ENCODE measurements at places on chromosomes 3 and 15. TPM values are rescaled to one million over a fixed set of nuclear protein-coding genes. Genes with fewer than 3 reads are reported as not detected.
A peak's percentile ranks its signal among the peaks of the same experiment; 100 is the strongest.

Gene MAPK6
- 56.0 TPM for total RNA-seq

Gene GYG1
- total RNA-seq = 43.1 TPM

Gene EEF1AKMT4
- 2.3 TPM for total RNA-seq

Gene ARPP19
- 63.4 TPM for total RNA-seq

Gene TNNC1
- total RNA-seq = 0.51 TPM

Gene PLA1A
- total RNA-seq = 0.26 TPM

Gene HESX1
- 0.99 TPM for total RNA-seq

Gene AGBL1
- total RNA-seq = not detected

Gene TPM1
- 224 TPM for total RNA-seq

Gene CCR8
- not detected for total RNA-seq

Gene PIERCE2
- 3.1 TPM for total RNA-seq

Gene CRTC3
- 12.3 TPM for total RNA-seq

Gene CCNB2
- 19.3 TPM for total RNA-seq

Gene SNTN
- not detected for total RNA-seq

Gene PPM1L
- 2.1 TPM for total RNA-seq

Gene CD86
- not detected for total RNA-seq

Gene BCL2A1
- total RNA-seq = 5.9 TPM

- H3K27me3 ChIP-seq = no peaks in the 10 kb centered on the region
- H3K4me3 ChIP-seq = no peak overlapping the region
- H3K36me3 ChIP-seq = no peaks in the 10 kb centered on the region
- DNase-seq = peak; percentile 49
These were observed 19.3 kb downstream of the MBNL1 start for GRCh38 chr3:152287898-152288576.

DNA sequence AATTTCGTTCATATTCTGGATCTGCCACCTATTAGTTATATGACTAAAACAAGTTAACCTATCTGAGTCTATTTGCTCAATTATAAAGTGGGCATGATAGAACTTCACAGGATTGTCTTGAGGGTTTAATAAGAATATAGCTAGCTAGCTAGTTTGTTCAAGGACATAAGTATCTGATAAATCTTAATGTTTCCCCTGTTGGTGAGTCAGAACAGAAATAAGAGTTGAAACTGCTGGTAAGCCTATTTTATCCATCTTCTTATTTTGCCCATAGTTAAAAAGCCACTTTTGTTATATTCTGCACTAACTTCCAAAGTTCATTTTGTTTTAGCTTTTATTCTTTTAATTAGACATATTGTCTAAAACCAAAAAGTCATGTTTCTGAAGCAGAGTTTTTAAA is 9.4 kb downstream of the SELENOT start:
- H3K4me1 ChIP-seq = no peaks in the 10 kb centered on the region
- H3K4me3 ChIP-seq = no peak overlapping the region
- no peak overlapping the region for H3K27ac ChIP-seq
- H3K36me3 ChIP-seq = peaks cover 2% of the 10 kb centered on the region
- H3K27me3 ChIP-seq = no peaks in the 10 kb centered on the region

DNA sequence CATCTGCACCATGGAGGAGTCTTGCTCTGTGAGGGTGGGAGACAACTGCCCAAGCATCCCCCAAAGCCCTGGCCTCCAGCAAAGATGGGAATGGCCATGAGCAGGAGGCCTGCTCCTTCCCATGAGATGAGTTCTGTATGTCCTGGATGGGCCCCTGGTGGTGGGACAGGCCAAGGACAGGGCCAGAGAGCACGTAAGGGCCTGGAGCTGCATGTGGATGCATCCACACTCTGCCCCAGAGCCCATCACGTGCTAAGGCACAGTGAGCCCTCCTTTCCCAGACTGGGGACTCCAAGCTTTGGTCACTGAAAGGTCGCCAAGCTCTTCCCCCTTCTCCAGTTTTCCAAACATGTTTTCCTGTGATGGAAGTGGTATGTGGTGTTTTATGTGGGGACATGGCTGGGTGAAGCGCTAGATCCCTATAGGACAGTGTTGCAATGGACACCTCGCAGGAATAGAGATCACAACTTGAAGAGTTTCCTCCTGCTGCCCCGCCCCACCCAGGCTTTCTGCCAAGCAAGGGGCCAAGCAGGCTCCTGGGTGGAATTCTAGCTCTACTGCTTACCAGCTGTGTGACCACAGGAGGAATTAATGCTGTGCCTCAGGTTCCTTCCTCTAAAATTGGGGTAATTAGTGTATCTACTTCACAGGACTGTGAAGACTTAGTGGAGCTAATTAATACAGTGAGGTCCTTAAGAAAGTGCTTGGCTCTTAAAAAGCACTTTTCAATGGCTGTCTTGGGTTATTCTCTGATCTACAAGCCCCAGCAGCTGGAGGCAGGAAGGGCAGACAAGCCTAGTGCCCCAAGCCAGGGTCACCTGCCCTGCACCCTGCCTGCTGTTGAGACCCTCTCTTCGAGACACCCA is 106.4 kb upstream of the RPL32 start:
- peak; percentile 75 for DNase-seq
- H3K4me1 ChIP-seq = peaks cover 9% of the 10 kb centered on the region
- H3K27me3 ChIP-seq = no peaks in the 10 kb centered on the region
- no peaks in the 10 kb centered on the region for H3K36me3 ChIP-seq
- H3K4me3 ChIP-seq = no peak overlapping the region

- no peaks in the 10 kb centered on the region for H3K27me3 ChIP-seq
- DNase-seq = no peak
- no peaks in the 10 kb centered on the region for H3K36me3 ChIP-seq
These were observed 232.0 kb downstream of the CD47 start for GRCh38 chr3:107858876-107859275.

GRCh38 chr15:98420837-98421236 is 227.5 kb upstream of the IGF1R start:
- no peak for DNase-seq
- no peak overlapping the region for H3K27ac ChIP-seq
- no peak overlapping the region for H3K4me3 ChIP-seq
- H3K36me3 ChIP-seq = no peaks in the 10 kb centered on the region
- H3K4me1 ChIP-seq = no peaks in the 10 kb centered on the region

GRCh38 chr3:98971169-98971681 is 69.7 kb upstream of the DCBLD2 start:
- no peaks in the 10 kb centered on the region for H3K27me3 ChIP-seq
- H3K4me3 ChIP-seq = no peak overlapping the region
- peaks cover 16% of the 10 kb centered on the region for H3K4me1 ChIP-seq
- H3K36me3 ChIP-seq = no peaks in the 10 kb centered on the region
- DNase-seq = peak; percentile 98

- H3K27ac ChIP-seq = no peak overlapping the region
- H3K4me1 ChIP-seq = no peaks in the 10 kb centered on the region
- no peak overlapping the region for H3K4me3 ChIP-seq
- no peak for DNase-seq
- H3K36me3 ChIP-seq = no peaks in the 10 kb centered on the region
- H3K27me3 ChIP-seq = peaks cover 2% of the 10 kb centered on the region
These were observed 216.2 kb downstream of the ABHD5 start for GRCh38 chr3:43906849-43907507.

DNA sequence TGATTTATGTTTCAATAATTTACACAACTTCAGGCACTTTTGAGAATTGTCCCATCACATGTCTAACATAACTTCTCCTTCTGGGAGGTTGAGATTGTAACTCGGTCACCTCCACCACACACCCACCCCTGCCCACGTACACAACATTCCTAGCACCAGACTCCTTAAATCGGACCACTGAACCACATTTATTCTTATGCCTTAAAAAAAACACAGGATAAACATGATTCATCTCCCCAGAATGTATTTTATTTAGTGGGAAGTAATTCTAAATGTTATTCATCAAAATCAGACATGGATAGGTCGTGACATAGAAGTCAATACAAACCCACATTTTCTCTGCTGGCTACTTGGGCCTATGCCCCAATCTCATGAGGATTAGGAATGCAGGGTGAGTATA is 3.0 kb downstream of the SNTN start:
- DNase-seq = peak; percentile 98
- H3K27ac ChIP-seq = no peak overlapping the region
- no peaks in the 10 kb centered on the region for H3K27me3 ChIP-seq
- H3K36me3 ChIP-seq = no peaks in the 10 kb centered on the region
- peaks cover 2% of the 10 kb centered on the region for H3K4me1 ChIP-seq

GRCh38 chr15:33043636-33044035 is 150.9 kb downstream of the FMN1 start:
- no peak overlapping the region for H3K27ac ChIP-seq
- H3K4me1 ChIP-seq = no peaks in the 10 kb centered on the region
- no peaks in the 10 kb centered on the region for H3K36me3 ChIP-seq

GRCh38 chr15:89186803-89187202 is 34.6 kb downstream of the RLBP1 start:
- H3K27me3 ChIP-seq = no peaks in the 10 kb centered on the region
- DNase-seq = no peak
- H3K4me3 ChIP-seq = no peak overlapping the region
- H3K27ac ChIP-seq = no peak overlapping the region
- peaks cover 9% of the 10 kb centered on the region for H3K36me3 ChIP-seq
- H3K4me1 ChIP-seq = no peaks in the 10 kb centered on the region

- no peak overlapping the region for H3K4me3 ChIP-seq
- H3K36me3 ChIP-seq = no peaks in the 10 kb centered on the region
- no peak for DNase-seq
- no peak overlapping the region for H3K27ac ChIP-seq
- peaks cover 7% of the 10 kb centered on the region for H3K4me1 ChIP-seq
These were observed 18.3 kb downstream of the ANKRD63 start for GRCh38 chr15:40264321-40265153.

DNA sequence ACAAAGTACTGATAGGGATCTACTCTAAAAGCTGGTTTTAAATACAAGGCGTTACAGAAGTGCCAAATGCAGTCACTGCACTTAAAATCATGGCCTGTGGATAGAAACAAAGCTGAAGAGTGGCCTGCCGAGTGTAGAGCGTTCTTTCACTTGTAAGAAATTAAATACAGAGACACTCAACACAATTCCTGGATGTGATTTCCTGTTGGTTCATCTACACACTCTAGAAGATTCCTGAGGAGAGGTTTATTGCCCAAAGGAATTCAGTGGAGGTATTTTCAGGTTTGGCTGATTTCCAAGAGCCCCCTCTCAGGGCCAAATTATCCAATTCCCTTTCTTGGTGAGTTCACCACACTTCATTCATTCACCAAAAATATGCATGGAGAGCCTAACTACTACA is 200.3 kb upstream of the IL12A start:
- no peaks in the 10 kb centered on the region for H3K27me3 ChIP-seq
- no peaks in the 10 kb centered on the region for H3K36me3 ChIP-seq
- no peak overlapping the region for H3K27ac ChIP-seq
- no peak overlapping the region for H3K4me3 ChIP-seq
- DNase-seq = peak; percentile 87

DNA sequence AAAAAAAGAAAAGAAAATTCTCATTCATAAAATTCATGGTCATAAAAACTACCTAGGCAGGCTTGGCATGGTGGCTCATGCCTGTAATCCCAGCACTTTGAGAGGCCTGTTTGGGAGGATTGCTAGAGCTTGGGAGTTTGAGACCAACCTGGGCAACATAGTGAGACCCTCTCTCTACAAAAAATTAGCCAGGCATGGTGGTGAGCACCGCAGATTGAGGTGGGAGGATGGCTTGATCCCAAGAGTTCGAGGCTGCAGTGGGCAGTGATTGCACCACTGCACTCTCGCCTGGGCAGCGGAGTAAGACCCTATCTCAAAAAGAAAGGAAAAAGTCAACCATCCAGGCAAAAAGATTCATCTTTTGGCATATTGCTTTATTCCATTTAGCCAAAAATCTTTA is 58.5 kb downstream of the MEIS2 start:
- no peaks in the 10 kb centered on the region for H3K4me1 ChIP-seq
- no peaks in the 10 kb centered on the region for H3K36me3 ChIP-seq
- H3K4me3 ChIP-seq = no peak overlapping the region
- no peak overlapping the region for H3K27ac ChIP-seq

- no peaks in the 10 kb centered on the region for H3K36me3 ChIP-seq
- peaks cover 3% of the 10 kb centered on the region for H3K27me3 ChIP-seq
- no peak for DNase-seq
- no peak overlapping the region for H3K4me3 ChIP-seq
- no peak overlapping the region for H3K27ac ChIP-seq
These were observed 12.8 kb downstream of the SPTBN5 start for GRCh38 chr15:41881086-41881485.

GRCh38 chr3:37183375-37183831 is 9.0 kb upstream of the LRRFIP2 start:
- peaks cover 17% of the 10 kb centered on the region for H3K4me1 ChIP-seq
- H3K36me3 ChIP-seq = no peaks in the 10 kb centered on the region
- no peaks in the 10 kb centered on the region for H3K27me3 ChIP-seq
- peak; percentile 97 for DNase-seq
- H3K27ac ChIP-seq = peak overlapping the region; percentile 83

GRCh38 chr3:178950676-178951075 is 120.9 kb downstream of the ZMAT3 start:
- no peaks in the 10 kb centered on the region for H3K36me3 ChIP-seq
- H3K4me3 ChIP-seq = no peak overlapping the region
- no peaks in the 10 kb centered on the region for H3K4me1 ChIP-seq
- no peak overlapping the region for H3K27ac ChIP-seq
- DNase-seq = peak; percentile 8

- no peaks in the 10 kb centered on the region for H3K27me3 ChIP-seq
- no peak overlapping the region for H3K4me3 ChIP-seq
- H3K4me1 ChIP-seq = peaks cover 15% of the 10 kb centered on the region
These were observed 24.4 kb downstream of the P3H2 start for GRCh38 chr3:190096345-190096744.

GRCh38 chr15:29925227-29926082 is 103.2 kb upstream of the TJP1 start:
- H3K4me3 ChIP-seq = no peak overlapping the region
- DNase-seq = peak; percentile 87
- H3K36me3 ChIP-seq = no peaks in the 10 kb centered on the region

GRCh38 chr3:126965526-126966080 is 17.3 kb upstream of the PLXNA1 start:
- DNase-seq = no peak
- no peaks in the 10 kb centered on the region for H3K36me3 ChIP-seq

DNA sequence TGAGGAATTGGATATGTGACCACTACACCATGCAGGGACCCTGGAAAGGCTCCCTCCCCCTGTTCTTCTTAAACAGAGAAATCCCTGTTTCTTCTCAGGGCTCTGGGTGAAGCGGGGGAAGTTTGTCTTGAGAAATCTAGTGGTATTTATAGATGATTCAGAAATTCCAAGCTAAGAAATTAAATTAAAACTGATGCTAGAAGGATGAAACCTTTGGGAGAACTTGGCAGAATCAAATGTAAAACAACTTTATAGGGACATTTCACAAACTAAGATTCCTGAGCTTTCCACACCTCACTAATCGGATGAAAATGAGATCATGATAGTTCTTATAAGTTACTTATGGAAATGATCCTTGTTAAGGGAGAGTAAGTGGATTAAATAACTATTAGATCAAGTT is 54.2 kb downstream of the FBXL2 start:
- H3K27ac ChIP-seq = no peak overlapping the region
- H3K36me3 ChIP-seq = no peaks in the 10 kb centered on the region
- DNase-seq = peak; percentile 41
- H3K4me1 ChIP-seq = no peaks in the 10 kb centered on the region
